ENCODE measurements at places on chromosomes 13 and 19.

- DNase-seq: peak; percentile 81
These were observed 2.5 kb upstream of the ZNF121 start for GRCh38 chr19:9586764-9587163.

DNA sequence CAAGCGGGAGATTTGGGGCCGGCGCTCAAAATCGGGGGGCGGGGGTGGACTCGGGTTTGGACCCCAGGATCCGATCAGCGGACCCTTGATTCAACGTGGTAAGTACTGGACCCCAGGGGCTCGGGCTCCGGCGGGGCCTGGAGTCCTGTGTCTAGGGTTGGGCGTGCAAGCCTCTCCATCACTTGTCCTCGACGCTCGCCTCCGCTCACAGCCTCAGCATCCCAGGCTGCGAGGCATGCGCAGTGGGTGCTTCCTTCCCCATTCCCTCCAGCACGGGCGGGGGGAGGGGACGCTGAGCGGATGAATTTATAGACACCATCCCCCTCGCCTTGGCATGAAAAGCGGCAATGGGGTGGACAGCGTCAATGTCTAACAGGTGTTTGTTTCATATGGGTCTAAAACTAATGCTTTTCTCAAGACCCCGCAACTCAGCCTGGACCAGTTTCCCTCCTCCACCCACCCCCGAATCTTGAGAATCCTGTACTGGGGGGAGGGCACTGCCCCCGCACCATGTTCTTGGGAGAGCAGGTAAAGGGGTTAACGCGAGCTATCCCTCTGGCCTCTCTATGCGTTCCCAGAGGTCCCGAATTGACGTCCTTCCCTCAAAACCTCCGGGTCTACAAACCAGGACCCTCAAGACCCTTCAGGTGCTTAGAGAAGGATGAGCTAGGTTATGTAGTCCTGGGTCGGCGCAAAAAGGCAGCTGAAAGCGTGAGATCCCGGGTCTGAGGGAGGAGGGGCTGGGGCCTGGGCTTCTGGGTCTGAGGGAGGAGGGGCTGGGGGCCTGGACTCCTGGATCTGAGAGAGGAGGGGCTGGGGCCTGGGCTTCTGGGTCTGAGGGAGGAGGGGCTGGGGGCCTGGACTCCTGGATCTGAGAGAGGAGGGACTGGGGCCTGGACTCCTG is 579 bp downstream of the CPT1C start:
- DNase-seq: no peak

DNA sequence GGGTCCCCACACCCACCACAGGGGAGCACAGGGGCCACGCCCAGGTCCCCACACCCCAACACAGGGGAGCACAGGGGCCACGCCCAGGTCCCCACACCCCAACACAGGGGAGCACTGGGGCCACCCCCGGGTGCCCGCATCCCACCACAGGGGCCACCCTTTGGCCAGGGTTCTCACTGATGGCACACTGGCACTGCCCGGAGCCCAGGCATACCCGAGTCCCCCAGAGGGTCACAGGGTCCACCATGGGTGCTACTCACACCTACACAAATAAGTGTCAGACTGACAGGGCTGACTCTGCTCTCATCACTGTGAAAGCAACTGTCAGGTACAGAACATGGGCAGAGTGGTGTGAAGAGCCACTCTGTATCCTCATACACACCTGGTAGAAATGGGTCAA is 98.8 kb downstream of the TUBGCP3 start:
- no peak for DNase-seq

GRCh38 chr13:19023115-19023514 is 158.5 kb downstream of the TUBA3C start:
- no peak for DNase-seq

DNA sequence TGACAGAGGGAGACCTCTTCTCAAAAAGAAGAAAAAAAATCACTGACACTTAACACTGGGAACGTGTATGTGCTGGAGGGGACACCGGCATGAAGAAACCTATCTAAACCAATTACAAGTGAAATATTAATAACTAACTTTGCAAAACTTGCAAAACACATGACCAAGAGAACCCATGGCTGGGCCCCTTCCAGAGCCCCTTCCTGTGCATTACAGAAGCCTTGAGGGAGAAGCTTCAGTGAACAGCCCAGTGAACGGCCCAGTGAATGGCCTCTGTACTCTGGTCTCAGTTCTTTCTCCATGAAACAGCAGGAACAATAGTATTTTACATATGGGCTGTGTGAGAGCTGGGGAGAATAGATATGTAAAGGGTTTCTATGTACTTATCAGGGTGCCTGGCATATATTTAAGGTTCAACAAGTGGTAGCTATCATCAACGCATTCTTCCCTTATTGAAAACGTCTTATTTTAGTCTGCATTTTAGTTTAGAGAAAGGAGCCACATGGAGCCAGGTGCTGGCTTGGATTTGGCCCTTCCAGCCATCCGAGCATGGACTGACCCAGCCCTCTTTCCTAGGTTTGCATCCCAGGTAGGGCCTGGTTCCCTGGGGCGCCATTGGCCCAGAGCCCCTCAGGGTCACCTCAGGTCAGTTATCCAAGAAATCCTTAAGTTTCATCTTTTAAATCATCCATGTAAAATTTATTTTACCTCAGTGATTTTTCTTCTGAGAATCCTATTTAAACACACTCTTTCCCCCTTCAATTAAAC is 54.5 kb downstream of the CCDC70 start:
- no peak for DNase-seq

DNA sequence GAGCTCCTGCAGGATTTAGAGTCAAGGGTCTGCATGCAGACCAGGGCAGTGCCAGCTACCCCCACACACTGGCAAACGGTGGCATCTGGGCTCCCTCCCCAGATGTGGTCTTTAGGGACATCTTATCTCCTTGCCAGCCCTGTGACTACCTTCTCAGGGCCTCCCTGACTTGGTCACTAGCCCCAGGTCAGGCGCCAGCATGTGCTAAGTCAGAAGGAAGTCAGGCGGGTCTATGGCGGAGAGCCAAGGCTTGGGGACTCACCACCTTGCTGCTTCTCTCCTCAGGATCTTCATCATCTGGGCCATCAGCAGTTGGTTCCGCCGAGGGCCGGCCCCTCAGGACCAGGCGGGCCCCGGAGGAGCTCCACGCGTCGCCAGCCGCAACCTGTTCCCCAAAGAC is 17.6 kb downstream of the CLPTM1 start:
- DNase-seq: no peak

GRCh38 chr19:15022752-15023151 is 26.5 kb upstream of the CASP14 start:
- no peak for DNase-seq

GRCh38 chr19:41166944-41167804 is 25.8 kb upstream of the CYP2S1 start:
- no peak for DNase-seq

DNA sequence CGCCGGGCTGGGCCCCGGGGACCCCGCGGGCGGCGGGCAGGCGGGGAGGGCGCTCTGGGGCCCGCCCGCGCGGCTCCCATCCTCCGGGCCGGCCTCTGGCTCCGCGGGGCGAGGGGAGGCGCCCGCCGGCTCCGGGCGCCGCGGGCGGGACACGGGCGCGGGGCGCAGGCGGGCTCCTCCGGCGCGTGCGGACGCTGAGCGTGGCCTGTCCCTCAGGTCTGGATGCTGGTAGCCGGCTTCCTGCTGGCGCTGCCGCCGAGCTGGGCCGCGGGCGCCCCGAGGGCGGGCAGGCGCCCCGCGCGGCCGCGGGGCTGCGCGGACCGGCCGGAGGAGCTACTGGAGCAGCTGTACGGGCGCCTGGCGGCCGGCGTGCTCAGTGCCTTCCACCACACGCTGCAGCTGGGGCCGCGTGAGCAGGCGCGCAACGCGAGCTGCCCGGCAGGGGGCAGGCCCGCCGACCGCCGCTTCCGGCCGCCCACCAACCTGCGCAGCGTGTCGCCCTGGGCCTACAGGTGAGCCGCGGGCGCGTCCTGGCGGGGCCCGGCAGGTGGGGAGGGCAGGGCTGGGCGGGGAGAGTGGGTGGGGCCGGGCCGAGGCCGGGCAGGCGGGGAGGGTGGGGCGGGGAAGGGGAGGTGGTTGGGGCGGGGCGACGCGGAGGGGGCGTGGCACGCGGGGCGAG is 420 bp downstream of the IL17D start:
- DNase-seq: peak; percentile 86

GRCh38 chr19:3183721-3184641 is 1.7 kb upstream of the NCLN start:
- DNase-seq: no peak

DNA sequence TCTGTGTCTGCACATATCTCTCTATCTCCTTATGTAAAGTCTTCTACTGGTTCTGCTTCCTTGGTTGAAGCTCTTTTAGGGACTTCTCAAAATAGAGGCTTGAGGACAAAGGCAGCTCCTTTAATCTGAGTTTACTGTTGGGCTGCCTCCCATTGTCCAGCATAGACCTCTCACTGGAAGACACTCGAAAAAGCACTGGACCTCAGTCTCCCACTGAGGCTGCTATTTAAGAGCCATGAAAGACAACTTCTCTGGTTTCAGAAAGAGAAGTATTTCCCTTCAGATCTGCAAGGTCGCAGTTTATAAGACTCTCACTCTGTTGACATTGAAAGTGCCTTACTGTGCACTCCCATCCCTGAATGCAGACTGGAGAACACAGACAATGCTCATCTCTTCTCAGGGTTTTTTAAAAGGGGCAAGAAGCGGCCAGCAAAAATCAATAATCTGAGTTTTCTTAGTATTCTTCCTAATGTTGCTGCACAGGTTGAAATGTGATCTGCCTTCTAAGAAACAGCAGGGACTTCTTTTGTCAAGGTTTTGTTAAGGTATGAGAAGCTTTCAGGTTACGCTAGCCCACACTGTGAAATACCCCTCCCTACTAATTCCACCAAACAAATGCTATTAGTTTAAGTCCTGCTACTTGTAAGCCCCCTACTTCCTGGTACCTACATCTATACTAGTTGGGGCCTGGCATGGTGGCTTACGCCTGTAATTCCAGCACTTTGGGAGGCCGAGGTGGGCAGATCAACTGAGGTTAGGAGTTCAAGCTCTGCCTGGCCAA is 450.0 kb upstream of the SLC10A2 start:
- DNase-seq: no peak

- DNase-seq: peak; percentile 6
These were observed 27.9 kb upstream of the NDUFS7 start for GRCh38 chr19:1355568-1356507.

DNA sequence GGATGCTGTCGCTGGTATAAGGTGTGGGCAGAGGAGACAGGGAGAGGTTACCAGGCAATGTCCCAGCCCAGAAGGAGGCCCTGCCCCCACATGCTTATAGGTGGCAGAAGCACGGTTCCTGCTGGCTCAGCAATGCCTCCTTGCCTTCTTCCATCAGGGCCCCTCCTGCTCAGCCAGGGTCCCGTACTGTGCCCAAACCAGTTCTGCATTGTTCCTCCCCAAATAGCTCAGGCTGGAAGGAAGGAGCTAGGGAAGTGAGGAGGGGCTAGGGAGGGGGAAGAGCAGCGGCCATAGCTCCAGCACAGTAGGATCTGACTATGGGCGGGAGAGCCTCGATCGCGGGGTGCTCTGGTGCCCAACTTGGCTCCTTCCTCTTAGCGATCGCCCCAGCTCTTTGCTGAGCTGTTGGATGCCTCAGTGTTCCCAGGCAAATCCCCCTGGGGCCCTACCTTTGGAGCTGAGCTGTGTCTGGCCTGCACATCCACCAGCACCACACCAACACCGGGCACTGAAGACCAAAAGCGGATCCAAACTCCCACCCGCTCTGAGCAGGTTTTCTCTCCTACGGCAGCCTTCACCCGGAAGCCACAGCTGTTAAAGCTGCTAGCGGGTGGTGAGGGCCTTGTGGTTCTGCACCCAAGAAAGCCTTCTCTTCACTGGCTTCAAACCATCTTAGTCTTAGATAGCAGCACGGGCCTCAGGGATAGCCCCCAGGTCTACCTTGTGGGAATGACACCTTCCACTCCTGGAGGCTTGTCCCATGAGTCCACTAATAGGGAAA is 32.1 kb upstream of the PEPD start:
- DNase-seq: no peak

DNA sequence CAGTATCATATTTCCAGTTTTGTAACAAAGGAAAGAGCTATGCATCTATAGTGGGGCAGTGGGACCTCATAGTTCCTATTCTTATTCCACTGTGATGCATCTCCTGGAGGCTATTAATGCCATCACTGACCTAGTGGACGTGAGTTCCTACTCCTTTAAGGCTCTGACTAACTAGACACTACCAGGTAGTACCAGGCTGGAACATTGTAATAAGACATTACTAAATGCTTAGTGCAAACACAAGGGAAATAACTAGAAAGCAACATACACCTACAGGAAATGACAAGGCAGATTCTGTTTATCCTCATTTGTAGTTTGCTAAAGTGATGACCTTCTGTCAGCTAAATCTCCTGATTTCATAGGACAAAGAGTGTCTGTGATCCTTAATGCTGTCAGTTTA is 192.5 kb downstream of the POSTN start:
- no peak for DNase-seq

- no peak for DNase-seq
These were observed 2.1 kb downstream of the ZNF331 start for GRCh38 chr19:53540091-53540490.

DNA sequence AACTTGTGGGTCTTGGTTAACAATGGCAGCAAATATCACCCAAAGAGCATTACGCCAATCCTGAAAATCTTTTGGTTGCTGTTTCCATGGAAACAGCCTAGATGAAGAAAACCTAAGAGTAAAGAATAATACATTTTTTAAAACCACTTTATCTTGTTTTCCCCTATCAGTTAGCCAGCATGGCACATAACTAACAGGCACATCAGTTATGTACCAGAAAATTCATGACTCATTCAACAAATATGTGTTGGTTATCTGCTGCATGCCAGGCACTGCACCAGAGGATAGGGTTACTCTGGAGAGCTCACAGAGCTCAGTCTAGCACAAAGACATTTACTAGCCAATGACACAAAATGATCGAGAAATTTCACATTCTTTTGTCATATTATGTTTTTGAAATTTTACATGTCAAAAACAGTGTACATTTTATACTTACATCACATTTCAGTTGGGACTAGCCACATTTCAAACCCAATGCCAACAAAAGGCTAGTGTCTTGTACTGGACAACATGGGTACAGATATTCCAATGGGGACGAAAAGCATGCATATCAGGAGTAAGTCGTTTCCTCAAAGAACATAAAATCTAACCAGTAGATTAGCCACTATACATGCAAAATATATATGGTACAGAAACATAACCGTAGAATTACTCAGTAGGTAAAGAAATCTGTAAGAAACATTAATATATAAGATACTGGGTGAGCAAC is 20.3 kb downstream of the LNX2 start:
- no peak for DNase-seq

- no peak for DNase-seq
These were observed 4.1 kb upstream of the ZNF724 start for GRCh38 chr19:23254141-23254910.

- no peak for DNase-seq
These were observed 26.4 kb downstream of the PTPRS start for GRCh38 chr19:5314012-5314906.

- DNase-seq: peak; percentile 22
These were observed 22.6 kb downstream of the ZSWIM4 start for GRCh38 chr19:13817615-13818371.

GRCh38 chr19:1045247-1045603 is 5.3 kb downstream of the ABCA7 start:
- DNase-seq: peak; percentile 80

Data from activated T-cell treated with anti-CD3 and anti-CD28 coated beads, Interleukin-2, amount 50 U/mL, for 72 hours (primary cell).